Suppressor macrophage treated with lipopolysaccharide for 4 hours (primary cell): ENCODE measurements at places on chromosomes 11 and 22.

GRCh38 chr22:35938226-35938625, 90.4 kb downstream of the RBFOX2 start:
- DNase-seq, result no peak

DNA sequence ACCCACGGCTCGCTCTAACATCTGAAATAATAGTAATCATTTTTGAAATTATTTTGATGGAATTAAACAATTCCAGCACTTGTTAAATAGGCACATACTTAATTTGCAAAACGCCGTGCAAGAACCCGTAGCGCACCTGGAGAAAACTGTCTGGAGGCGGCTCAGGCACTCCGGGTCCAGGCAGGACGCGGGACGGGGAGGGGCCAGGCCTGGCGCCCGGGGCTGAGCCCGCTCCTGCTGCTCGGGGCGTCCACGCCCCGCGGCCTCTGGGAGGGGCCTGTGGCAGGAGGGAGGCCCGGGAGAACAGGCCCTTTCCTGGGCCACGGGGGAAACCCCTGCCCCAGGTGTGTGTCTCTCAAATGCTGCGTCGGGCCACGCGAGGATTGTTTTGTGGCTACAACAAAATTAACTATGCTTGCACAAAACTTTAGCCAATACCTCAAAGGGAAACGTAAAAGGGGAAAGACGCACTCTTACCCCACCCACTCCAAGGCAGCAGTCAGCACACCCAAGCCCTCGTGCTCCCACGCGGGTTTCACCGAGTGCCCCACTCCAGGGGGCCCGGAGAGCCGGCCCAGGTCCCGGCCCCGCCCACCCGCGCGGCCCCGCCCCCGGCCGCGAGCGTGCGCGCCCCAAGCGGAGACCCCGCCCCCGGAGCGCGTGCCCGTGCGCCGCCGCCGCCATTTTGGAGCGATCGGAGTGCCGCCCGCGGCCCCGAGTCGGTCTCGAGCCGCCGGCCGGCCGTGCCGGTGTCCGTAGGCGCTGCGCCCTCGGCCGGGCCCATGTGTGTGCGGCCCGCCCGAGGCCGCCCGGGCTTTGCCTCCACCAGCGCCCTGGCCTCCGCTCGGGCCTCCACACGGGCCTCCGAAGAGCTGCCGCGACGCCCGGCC, at the start of gene PPP6R2:
PPP6R2 (plus strand) TSS at position 677 of the 890 bp plus-strand sequence. CDS start 50,582 bp downstream, outside the sequence.
- peak; percentile 94 for DNase-seq

- no peak for DNase-seq
These were observed 3.3 kb upstream of the DDI1 start for GRCh38 chr11:104033134-104033533.

GRCh38 chr11:36372101-36372771, 76.1 kb downstream of the PRR5L start:
- no peak for DNase-seq

DNA sequence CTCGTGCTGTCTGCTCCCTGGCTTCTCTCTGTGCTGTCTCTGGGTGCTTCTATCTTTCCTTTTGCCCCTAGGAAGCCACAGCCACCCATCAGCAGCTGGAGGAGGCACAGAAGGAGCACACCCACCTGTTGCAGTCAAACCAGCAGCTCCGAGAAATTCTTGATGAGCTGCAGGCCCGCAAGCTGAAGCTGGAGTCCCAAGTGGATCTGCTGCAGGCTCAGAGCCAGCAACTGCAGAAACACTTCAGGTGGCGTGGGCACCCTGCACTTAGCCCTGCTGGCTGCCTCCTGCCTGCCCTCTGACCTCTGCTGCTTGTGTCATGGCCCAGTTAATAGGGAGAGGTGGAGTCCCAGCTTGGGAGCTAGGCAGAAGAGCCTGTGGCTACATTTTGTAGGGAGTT, 67.8 kb downstream of the CEP164 start:
- DNase-seq, result no peak
